ENCODE measurements at places on chromosomes 11 and 22. TPM values are rescaled to one million over a fixed set of nuclear protein-coding genes. Genes with fewer than 3 reads are reported as not detected.

DNA sequence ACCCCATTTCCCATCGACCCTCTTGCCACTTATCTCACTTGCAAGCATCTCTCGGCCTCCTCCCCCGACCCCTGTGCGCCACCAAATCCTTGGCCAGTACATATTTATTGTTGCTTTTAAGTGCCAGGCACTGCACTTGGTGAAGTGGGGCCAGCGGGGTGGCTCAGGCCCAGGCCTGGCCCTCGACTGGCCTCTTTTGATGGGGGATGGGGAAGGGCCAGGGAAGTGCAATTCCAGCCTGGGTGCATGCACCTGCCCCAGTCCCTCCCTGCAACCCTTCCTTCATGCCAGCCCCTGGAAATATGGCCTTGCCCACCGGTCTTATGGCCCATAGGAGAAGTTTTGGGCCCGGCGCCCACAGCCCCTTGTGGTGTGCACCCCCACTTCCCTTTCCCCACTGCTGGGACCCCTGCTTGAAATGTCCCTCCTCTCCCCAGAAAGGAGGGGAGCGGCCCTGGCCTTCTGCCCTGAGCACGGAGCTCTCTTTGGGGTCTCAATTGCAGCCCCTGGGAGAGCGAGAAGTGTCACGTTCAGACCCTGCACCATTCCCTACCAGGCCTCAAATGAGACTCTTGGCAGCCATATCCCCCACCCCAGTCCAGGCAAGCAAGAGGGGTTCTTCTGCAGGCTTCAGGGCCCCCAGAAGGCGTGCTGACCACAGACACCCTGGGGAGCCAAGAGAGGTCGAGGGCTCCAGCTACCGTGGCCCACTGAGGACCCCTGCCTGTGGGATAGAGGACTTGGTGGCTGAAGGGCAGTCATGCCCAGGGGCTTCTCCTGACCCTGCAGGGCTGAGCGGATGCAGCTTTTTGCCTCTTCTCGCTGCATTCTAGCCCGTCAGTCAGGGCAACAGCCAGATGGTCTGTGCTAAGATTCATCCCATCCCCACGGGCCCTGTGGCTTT lies 961 bp downstream of the SUSD2 start:
- H3K27me3 ChIP-seq, result no peaks in the 10 kb centered on the region
- H3K36me3 ChIP-seq, result no peaks in the 10 kb centered on the region
- peak overlapping the region; percentile 47 for H3K27ac ChIP-seq
- no peaks in the 10 kb centered on the region for H3K4me1 ChIP-seq

- peaks cover 4% of the 10 kb centered on the region for H3K4me1 ChIP-seq
- H3K27ac ChIP-seq, result no peak overlapping the region
- H3K4me3 ChIP-seq, result peak overlapping the region; percentile 18
- peaks cover 25% of the 10 kb centered on the region for H3K27me3 ChIP-seq
Measured at GRCh38 chr11:62925745-62926679, 4.8 kb upstream of the CHRM1 start.

DNA sequence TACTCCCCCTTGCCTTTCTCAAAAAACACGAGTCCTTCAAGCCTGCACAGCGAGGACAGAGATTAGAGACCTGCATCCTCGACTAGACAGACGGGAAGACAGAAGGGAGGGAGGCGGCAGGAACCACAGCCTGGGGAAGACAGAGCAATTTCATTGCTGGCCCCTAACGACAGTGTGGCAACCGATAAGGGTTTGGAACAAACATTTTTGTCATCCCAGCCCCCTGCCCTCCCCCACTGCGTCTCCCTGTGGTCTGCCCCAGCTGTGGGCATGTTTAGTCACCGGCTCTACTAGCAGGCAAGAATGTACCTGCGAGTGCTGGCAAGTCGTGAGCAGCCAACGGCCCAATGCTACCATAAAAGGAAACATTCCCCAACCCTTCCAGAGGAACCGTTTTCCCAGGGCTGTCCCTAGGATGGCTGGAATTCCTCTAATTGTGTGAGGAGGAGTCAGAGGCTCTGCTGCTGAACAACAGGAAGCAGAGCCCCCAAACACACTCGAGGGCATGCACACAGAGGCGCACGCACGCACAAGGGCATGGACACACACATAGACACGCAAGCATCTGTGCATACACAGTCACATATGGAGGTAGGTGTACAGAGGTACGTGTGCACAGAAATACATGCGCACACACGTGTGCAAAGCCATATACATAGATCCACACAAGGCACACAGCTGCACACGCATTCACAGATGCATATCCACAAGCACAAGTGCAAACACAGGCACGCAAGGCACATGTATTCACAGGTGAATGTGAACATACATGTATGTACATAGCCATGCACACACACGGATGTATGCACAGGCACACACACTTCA lies 58.3 kb downstream of the MYH9 start:
- no peaks in the 10 kb centered on the region for H3K27me3 ChIP-seq
- peaks cover 75% of the 10 kb centered on the region for H3K4me1 ChIP-seq
- no peak overlapping the region for H3K4me3 ChIP-seq
- peak overlapping the region; percentile 100 for H3K27ac ChIP-seq
- no peaks in the 10 kb centered on the region for H3K36me3 ChIP-seq

- H3K27ac ChIP-seq, result peak overlapping the region; percentile 72
- no peaks in the 10 kb centered on the region for H3K27me3 ChIP-seq
- peak; percentile 56 for DNase-seq
- no peak overlapping the region for H3K4me3 ChIP-seq
Measured at GRCh38 chr11:117281159-117281558, 10.0 kb upstream of the BACE1-AS start.

DNA sequence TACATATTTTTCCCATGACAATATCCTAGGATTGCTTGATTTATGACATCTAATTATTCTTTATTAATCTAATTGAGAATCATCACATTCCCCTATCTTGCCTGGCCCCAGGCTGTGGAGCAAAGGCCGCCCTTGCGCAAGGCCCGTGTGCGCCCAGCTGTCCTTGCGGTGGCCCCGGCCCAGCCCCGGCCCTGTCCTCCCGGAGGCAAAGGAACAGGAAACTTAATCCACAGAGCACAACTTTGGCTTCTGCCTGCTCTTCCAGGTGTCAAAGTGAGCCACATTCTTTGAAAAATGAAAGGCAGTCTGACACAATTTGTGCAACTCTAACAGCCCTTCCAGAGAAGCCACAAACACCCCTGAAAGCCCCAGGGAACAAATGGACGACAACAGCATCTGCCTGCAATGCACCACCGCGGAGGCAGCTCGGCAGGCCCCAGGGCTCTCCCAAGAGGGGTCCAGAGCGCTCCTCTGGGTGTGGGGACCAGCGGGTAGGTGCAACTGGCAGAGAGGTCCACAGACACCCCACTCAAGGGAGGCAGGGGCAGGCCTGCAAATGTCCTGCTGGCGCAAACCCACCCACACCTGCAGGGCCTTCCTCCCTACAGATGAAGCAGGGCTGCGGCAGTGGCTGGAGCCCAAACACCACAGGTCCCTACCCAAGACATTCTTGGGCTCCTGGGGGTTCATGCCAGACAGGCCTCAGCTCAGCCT lies 30.3 kb downstream of the GNB1L start:
- no peaks in the 10 kb centered on the region for H3K36me3 ChIP-seq
- H3K4me1 ChIP-seq, result no peaks in the 10 kb centered on the region
- no peaks in the 10 kb centered on the region for H3K27me3 ChIP-seq
- no peak overlapping the region for H3K4me3 ChIP-seq

GRCh38 chr11:26792941-26793340 lies 71.1 kb upstream of the SLC5A12 start:
- H3K4me1 ChIP-seq, result no peaks in the 10 kb centered on the region
- no peak overlapping the region for H3K4me3 ChIP-seq
- H3K36me3 ChIP-seq, result no peaks in the 10 kb centered on the region
- no peak for DNase-seq
- H3K27ac ChIP-seq, result no peak overlapping the region

DNA sequence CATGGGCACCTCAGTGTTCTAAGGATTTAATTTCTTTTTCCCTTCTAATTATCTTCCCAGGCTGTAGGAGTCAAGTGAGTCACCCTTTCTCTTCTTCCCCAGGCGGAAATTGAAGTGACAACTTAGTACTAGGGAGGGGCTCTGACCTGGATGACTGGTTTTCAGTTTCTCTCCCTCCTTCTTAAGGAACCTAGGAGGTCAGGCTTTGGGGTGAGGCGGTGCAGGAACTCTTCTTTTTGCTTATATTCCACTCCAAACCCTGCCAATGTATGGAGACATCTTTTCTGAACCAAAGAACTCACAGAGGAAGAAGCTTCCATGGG lies 12.6 kb downstream of the ZDHHC5 start:
- no peak overlapping the region for H3K4me3 ChIP-seq
- DNase-seq, result no peak
- H3K27ac ChIP-seq, result no peak overlapping the region

GRCh38 chr11:34411791-34412190 lies 26.9 kb upstream of the CAT start:
- H3K4me1 ChIP-seq, result no peaks in the 10 kb centered on the region
- H3K27me3 ChIP-seq, result no peaks in the 10 kb centered on the region
- no peaks in the 10 kb centered on the region for H3K36me3 ChIP-seq
- no peak overlapping the region for H3K4me3 ChIP-seq

DNA sequence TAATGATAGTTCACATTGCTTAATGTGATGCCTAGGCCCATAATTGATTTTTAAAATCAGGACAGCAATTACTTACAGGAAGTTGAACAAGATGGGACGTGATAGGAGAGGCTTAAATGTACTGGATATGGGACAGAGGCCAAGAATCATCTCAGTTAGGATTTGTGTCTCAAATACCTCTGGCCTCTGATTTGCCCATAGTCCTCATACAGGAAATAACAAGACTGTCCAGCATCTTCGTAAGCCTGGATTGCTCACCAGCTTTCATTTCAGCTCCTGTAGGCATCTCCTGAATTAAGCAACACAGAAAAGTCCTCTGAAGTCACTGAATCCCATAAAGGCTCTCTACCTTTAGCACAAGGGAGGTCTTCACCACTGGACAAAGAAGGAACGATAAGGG lies at the start of gene MRGPRX3:
TSS of gene MRGPRX3 (plus strand) at position 231 of the 400 bp plus-strand sequence. CDS start 4,632 bp downstream, outside the sequence.
- DNase-seq, result no peak
- H3K27ac ChIP-seq, result no peak within 1 kb of the TSS
- no peak within 1 kb of the TSS for H3K4me3 ChIP-seq
- H3K4me1 ChIP-seq, result no peaks in the 10 kb centered on the region
- H3K36me3 ChIP-seq, result no peaks in the 10 kb centered on the region

Gene TRIM22
- 64.8 TPM for total RNA-seq

Gene FAM76B
- total RNA-seq, result 20.9 TPM

Gene LINC01488
- total RNA-seq, result not detected

Gene OR8G1
- not detected for total RNA-seq

Gene C11orf52
- 1.6 TPM for total RNA-seq
